ENCODE measurements at places on chromosomes 7 and 10.

- no peak for DNase-seq
Observed at GRCh38 chr7:66344166-66344565, 139.0 kb downstream of the TPST1 start.

DNA sequence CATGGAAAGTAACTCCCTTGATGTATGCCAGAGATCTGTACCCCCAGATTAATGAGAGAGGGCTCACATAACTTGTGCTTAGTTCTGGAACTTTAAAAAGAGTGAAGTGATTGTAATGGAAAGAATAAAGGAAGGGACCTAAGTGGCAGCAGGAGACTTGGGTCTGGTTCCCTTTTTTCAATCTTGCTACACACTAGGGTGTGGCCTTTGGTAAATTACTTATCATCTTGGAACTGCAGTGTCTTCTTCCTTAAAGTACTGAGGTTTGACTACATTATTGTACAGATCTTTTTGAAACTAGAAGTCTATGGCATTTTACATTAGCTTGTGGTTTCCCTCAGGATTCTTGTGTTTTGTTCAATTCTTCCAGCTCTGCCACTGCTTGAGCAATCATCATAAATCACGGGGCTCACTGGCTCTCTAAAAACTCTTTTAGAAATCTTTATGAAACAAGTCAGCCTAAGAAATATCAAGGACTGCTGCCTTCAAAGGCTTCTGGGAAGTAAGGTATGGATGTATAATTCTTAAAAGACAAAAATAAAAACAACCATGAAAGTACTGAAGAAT lies 22.5 kb upstream of the CHRM2 start:
- DNase-seq, result no peak

DNA sequence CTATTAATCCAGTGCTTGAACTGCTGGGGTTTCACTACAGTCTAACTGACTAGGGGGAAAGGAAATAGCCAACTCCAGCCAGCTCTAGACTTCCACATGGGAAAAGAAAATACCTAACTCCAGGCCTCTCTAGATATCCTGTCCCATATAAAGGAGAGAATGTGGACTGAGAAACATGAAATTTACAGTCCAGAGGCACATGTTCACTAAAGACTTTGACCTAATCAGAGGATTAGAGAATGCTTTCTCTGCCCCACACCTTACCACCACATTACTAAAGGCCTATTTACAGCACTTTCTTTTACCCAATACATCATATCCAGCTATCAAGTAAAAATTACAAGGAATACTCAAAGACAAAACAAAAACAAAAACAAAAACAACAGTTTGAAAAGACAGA lies 164.2 kb downstream of the PCLO start:
- DNase-seq, result no peak

GRCh38 chr10:27190508-27190907 lies 35.4 kb downstream of the MASTL start:
- DNase-seq, result no peak

GRCh38 chr7:80127412-80128160 lies 7.0 kb upstream of the GNAI1 start:
- peak; percentile 63 for DNase-seq

- DNase-seq, result no peak
Observed at GRCh38 chr7:70233776-70234175, 635.5 kb downstream of the AUTS2 start.

GRCh38 chr10:94578790-94579189 lies 33.2 kb downstream of the HELLS start:
- DNase-seq, result no peak

DNA sequence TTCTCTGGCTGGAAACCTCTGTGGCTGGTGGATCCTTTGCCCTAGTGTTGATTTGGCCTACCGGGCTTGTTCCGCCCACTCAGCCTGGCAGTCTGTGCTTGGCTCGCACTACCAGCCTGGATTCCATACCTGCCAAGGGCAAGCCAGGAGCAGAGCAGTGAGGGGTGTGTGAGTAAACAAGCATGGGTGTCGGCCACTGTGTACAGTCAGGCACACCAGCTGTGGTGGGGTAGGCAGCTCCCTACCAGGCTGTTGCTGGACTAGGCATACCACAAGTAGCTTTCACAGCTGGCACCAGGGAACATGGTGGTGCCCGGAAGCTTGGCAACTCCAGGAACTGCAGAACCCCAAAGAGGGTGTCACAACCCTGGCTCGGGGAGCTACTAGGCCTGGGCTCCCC lies 942.9 kb upstream of the LRRN3 start:
- no peak for DNase-seq

GRCh38 chr7:143882020-143882603 lies 19.9 kb downstream of the TCAF1 start:
- peak; percentile 70 for DNase-seq

DNA sequence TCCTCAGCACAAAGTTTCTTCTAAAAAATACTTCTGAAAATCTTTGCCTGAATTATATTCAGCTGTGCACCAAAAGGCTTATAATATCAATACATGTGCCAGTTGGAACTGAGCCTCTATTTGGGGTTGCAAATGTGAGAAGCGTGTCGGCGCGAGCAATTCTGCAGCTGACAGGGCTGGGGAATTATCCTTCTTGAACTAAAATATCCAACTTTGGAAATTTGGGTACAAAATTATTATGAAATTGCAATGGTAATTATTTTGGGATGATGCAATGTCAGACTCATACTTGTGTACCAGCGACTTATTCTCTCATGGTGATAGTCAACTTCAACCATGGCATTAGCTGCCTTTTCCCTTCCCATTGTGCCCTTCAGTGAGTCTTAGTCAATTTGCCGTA lies 507.0 kb upstream of the KLF6 start:
- no peak for DNase-seq

DNA sequence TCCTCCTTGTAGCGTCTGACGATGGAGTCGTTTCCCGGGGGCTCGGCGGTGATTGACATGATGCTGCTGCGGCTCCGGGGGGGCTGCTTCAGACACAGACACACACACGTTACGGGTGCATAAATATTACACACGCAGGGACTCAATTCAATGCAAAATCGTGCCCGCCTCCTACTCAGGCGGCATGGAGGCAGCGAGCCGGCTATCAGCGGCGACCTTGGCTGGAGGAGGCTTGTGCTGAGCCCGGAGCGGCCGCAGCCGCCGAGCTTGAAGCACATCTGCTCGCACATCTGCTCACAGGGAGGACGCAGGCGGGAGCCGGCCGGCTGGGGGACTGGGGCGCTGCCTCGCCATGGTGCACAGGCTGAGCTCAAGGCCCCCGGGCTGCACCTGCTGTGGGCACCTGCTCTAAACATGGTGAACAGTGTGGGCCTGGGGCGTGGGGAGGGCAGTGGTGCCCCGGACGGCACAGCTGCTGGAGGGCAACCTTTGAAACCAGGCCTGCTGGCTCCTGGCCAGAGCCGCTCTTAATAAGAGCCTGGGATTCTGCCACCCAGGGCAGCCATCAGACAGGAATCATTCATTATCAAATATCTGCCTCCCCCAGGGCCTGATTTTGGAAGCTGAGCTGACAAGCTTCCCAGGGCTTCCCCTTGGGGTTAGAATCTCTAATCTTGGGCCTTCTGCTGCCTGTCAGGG lies 84.7 kb upstream of the GNA12 start:
- DNase-seq, result no peak

DNA sequence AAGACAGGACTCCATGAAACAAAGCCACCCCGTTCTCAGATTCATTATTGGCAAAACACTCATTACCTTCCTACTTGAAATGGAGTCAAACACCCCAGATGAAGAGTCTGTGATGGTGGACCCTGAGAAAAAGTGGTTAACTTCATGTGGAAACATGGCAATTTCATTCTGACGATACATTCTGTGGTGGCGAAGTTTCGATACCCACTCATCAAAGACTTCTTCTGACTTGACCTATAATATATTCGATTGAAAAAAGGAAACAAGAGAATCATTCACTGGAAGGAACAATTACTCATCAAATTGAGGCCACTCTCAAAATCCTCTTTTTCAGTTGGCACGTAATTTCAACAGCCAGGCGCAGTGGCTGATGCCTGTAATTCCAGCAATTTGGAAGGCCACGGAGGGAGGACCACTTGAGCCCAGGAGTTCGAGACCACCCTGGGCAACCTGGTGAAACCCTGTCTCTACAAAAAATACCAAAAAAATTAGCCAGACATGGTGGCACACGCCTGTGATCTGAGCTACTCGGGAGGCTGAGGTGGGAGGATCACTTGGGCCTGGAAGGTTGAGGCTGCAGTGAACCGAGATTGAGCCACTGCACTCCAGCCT lies 108.8 kb upstream of the GSDME start:
- DNase-seq, result no peak

DNA sequence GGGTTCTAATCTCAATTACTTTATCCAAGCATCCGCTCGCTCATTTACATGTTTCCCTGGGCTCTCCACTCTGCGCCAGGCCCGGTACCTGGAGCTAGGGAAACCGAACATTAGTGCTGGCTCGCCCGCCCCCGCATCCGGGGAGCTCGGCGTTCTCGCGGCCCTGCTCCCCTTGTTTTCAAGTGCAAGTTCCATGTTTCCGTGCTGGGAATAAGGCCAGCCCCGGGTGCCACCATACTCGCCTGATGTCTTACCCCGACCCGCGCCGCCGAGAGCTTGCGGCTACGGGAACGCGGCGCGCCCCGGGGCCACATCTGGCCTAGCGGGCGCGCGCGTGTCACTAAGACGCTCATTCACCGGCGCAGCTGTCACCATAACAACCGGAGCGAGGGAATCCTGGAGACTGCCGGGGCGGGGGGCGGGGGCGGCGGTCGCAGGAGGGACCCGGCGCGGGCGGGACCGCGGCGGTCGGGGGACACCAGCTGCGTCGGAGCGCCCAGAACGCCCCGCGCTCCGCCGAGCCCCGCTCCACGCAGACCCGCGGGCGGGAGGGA lies at the start of gene NEURL1:
Gene NEURL1 (plus strand): TSS at position 344 of the 554 bp plus-strand sequence. CDS start 683 bp downstream, outside the sequence.
- no peak for DNase-seq

- DNase-seq, result no peak
Observed at GRCh38 chr7:74312418-74313028, 23.3 kb downstream of the CLIP2 start.

- DNase-seq, result peak; percentile 17
Observed at GRCh38 chr10:73650537-73651331, 5.1 kb downstream of the SYNPO2L start.

GRCh38 chr10:5284311-5285057 lies 80.3 kb upstream of the UCN3 start:
- DNase-seq, result no peak

DNA sequence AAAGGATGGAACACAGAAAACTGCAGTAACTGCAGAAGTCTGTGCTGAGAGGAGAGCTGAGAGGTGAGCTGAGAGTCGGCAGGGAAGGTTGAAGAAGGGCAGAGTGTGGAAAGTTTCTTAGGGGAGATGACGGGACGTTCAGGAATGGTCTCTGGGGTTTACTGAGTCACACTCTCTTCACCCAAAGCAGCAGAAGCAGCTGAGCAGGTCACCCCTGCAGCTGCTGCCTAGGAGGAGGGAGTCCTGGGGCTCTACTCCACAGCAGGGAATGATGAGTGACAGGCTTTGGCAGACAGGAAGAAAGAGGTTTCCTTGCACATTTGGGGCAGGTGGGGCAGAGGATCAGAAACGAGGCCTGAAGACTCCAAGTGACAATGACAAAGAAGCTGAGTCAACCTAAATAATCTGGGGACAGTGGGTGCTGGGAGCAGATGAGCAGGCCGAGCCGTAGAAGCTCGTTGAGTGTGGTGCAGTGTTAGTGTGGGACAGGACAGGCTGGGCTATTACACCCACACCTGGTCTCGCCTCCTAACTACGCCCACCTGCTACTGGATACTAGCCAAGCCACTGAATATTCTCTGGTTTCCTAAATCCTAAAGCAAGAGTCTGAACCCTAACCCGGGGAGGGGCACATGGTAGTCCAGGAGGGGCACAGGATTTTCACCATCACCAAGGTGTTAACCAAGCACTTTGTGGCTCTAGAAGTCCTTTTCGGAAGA lies 24.9 kb downstream of the BEND7 start:
- no peak for DNase-seq

- no peak for DNase-seq
Observed at GRCh38 chr10:75602341-75602740, 170.9 kb downstream of the LRMDA start.

DNA sequence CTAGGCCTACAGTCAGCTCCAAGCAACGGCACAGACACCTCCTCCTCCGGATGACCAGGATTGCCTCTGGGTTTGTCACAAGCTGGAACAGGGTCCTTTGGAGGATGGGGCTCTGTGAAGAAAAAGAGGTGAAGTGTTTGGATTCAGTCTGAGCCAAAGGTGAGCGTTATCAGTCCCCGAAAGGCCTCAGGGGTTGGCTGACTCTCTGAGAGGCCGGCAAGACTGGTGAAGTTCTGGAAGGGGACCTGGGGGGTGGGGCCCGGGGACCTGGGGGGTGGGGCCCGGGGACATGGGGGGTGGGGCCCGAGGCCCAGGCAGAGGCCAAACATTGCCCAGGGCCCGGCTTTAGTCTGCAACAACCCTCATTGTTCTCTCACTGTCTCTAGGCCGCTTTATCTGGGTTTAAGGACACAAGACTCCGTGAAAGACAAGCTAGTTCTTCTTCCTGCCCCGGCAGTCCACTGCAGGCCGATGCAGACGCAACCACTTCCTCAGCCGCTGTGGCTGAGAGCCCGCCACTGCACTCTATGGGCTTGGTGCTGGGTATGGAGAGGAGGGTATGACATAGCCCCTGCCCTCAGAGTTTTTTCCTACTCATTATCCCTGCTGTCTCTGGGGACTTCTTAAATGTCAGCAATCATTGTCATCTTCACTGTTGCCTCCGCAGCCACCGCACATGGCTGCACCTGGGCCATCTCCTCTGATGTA lies 27.4 kb upstream of the PSAP start:
- DNase-seq, result no peak

DNA sequence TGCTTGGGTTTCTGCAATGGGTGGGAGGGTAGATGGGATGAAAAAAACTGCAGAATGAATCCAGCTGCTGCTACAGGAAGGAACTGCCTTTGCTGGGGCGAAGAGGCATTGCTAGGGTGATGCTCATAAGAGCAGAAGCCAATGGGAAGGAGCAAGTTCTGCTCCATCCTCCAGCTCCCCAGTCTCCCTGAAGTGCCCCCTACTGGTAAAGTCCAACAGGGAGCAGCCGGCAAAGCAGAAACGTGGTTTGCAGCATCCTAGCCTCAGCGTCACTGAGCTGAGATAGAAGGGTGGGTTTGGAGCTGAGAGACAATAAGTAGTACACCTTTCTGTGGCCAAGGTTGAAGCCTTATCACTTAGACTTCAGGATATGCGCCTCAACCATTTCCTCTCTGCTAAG lies 220.5 kb downstream of the CCSER2 start:
- DNase-seq, result no peak

DNA sequence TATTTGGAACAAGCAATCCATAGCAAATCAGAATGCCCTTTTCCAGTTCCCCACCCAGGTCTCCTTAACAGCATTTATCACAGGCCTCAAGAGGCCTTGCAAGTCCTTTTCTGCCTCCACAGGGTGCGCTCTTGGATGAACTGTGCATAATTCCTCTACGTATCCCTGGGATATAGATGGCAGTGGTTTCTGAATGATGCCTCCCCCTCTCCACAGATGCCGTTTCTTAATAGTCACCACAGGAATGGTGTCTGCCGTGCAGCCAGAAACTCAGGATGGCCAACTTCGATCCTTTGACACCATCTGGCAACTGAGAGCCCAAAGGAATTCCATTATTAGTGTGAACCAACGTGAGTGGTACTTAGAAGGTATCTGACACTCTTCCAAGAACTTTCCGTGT lies 43.1 kb downstream of the JAZF1 start:
- DNase-seq, result no peak

All from hippocampal formation (tissue), 2 donors.